Stimulated activated CD8-positive, alpha-beta memory T cell treated with anti-CD3 and anti-CD28 coated beads, Interleukin-4, amount 100 ng/mL, for 24 hours (primary cell): ENCODE measurements at places on chromosomes 13 and 19.

DNA sequence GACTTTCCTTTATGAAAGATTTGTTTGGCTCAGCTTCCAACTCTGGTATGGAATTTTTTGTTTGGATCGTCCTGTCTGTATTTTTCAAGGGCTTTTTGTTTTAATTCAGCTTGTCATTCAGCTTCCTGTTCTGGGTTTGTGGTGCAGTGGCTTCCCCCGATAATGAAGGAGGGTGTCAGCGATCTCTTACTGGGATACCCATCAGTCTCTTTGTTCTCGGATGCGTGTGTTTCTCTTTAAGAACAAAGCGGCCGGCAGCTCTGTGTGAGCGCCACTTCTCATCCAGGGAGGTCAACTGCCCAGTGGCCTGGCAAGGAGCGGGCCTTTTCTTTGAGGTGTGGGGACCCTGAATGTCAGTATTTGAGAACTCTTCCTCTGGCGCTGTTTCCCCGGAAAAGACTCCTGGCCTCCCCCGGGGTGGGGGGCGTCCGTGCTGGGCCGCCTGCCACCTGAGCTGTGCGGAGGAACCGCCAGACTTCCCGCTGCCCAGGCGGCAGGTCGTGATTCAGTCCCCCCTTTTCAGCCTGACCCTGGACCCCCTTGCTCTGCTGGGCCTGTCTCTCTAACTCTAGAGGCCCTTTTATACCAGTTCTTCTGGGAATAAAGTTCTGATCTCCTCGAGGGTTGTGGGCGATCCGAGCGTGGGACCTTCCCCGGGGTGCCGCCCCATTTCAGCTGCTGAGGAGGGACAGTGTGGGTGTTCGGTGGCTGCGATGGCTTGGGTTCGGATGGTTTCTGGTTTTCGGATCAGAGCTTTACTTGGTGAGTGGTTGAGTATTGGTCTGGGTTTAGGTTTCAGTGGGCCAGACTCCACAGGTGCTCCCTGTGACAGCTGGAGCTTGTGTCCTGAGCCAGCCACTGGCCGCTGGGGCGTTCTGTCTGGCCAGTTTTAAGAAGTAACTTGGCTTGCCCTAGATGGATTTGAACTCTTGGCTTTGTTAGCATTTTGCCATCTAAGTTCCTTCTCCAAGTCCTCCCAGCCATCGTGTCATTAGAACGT lies 3.4 kb downstream of the SF3A2 start:
- no peak for DNase-seq

GRCh38 chr13:74221752-74222151 lies 87.5 kb upstream of the KLF12 start:
- DNase-seq: no peak

GRCh38 chr19:49338691-49339300 lies 3.6 kb downstream of the CD37 start:
- no peak for DNase-seq

DNA sequence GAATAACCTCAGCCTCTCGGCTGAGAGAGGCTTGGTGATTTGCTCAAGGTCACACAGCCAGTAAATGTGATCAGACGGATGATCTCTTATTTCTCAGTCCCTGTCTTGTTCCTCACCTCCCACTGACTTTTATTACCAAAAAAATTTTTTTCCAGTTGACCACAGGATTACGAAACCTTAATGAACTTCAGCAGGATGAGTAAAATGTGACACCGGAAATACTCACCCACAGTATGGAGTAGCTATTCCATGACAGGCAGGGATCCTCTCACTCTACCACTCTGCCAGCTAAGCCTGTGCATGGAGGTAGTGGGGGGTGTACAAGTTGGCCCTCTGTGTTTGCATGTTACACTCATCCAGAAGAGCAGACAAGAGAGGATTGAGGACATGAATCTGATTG lies 916.4 kb downstream of the UQCRFS1 start:
- no peak for DNase-seq

- no peak for DNase-seq
Measured at GRCh38 chr13:30559274-30559673, 58.4 kb upstream of the USPL1 start.

- no peak for DNase-seq
Measured at GRCh38 chr19:16385296-16385695, 60.7 kb downstream of the KLF2 start.

DNA sequence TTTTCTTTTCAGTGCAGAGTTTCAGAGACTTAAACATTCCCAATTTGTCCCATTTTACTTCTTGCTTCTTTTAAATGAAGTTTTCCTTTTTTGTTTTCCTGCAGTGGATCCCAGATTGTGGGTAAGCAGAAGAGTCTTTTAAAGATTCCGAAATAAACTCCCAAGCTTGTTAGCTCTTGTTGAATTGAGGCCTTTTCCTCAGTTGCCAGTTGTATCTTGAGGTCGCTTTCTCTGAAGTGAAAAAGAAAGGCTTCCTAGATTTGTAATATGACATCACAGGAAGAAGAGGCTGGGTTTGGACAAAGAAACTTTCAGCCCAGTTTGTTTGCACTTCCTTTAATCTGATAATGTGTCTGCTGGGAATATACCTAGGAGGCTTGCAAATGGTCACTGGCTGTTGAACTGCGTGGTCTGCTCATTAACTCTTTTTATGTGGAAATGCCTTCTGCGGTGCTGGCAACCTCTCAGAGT lies at the start of gene LPAR6:
LPAR6 (minus strand) TSS at position 233 of the 471 bp plus-strand sequence. CDS start 690 bp downstream, outside the sequence.
- DNase-seq: no peak

GRCh38 chr13:37181620-37182019 lies 76.2 kb upstream of the CSNK1A1L start:
- DNase-seq: no peak

DNA sequence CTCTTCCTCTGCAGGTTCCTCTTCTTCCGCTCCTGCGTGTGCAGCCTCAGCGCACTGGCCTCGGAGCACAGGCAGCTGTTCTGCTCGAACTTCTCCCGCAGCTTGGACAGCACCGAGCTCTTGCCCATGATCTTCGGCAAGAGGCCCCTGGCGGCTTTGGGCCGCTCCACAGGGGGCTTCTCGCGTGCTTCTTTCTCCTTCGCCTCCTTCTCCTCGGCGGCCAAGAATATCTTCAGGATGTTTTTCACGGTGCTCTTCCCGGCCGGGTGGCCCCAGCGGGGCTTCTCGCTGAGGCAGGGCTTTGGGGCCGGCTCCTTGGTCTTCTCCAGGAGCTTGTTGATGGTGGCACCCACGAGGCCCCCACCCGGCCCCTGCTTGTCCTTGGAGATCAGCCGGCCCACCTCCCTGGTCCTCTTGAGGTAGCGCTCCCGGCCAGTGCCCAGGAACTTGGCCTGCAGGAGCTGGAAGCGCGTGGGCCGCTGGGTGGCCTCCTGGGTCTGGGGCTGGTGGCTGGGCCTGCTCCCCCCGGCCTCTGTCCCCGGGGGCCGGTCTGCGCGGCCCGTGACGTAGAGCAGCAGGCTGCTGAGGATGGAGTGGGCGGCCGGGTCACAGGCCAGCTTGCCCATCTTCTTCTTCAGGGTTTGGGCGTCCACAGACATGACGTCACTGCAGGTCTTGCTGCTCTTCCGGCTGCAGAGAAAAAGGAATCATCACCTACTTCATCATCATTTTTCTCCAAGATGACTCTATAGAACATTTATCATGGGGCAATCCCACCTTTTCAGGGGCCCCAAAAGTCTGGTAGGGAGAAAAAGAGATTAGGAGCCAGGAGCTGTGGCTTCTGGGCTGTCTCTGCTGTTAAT lies 43.8 kb upstream of the GRTP1 start:
- no peak for DNase-seq

DNA sequence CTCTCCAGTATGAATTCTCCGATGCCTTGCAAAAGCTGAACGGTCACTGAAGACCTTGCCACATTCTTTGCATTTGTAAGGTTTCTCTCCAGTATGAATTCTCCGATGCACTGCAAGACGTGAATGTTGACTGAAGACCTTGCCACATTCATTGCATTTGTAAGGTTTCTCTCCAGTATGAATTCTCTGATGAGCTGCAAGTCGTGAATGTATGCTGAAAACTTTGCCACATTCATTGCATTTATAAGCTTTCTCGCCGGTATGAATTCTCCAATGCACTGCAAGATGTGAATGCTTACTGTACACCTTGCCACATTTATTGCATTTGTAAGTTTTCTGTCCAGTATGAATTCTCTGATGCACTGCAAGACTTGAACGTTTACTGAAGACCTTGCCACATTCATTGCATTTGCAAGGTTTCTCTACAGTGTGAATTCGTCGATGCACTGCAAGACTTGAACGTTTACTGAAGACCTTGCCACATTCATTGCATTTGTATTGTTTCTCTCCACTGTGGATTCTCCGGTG lies 20.0 kb upstream of the ZNF841 start:
- no peak for DNase-seq

DNA sequence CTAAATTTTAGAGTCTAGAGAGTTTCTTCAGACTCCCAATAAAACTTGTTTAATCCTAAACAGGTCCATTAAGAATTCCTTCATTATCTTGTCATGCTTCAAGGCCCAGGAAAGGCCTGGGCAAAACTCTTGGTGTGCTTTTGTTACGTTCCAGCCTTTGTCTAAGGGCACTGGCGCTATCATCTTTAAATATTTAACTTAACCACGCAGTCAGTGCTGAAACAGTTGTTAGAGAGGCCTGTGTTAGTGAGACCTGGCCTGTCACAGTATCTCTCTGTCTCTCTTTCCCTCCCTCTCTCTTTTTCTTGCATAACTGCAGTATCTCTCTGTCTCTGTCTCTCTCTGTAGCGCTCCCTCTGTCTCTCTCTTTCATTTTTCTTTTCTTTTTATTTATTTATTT lies 8.2 kb upstream of the OR1M1 start:
- DNase-seq: no peak

DNA sequence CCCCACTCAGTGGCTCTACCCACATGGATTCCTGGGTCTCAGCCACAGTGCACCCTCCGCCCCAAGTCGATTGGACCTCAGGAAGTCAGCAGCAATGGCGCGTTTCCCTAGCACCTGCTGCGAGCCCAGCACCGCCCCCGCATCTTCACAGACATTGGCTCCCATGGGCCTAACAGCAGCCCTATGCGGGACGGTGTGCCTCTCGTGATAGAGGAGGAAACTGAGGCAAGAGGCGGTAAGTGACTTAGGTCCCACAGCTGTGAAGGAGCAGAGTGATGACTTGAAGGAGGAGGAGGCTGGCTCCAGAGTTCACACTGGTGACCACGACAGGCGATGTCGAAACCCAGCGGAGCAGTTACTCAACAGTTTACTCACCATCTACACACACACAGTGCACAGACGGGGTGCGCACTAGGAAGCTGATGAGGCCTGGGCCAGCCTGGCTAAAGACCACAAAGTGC lies 104.5 kb upstream of the SOX1 start:
- no peak for DNase-seq

GRCh38 chr19:9986787-9987281 lies 23.5 kb downstream of the COL5A3 start:
- no peak for DNase-seq

DNA sequence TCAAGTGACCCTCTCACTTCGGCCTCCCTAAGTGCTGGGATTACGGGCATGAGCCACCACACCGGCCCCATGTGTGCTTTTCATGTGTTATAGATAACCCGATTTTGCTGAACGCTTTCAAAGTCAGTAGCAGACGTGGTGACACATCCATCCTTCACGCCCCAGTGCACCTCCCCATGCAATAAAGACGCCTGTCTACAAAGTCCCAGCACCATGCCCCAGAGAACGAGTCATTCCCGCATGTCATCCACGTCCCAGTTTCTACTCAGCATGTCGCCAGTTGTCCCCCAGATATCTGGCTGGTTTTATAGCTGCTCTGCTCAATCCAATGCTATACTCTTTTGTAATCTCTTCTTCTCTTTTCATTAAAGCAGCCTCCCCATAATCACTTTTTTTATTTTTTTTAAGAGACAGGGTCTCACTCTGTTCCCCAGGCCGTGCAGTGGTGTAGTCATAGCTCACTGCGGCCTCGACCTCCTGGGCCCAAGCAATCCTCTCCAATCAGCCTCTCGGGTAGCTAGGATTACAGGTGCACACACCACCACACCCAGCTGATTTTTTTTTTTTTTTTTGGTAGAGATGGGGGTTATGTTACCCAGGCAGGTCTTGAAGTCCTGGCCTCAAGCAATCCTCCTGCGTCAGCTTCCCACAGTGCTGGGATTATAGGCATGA lies 42.5 kb downstream of the DNM2 start:
- no peak for DNase-seq

DNA sequence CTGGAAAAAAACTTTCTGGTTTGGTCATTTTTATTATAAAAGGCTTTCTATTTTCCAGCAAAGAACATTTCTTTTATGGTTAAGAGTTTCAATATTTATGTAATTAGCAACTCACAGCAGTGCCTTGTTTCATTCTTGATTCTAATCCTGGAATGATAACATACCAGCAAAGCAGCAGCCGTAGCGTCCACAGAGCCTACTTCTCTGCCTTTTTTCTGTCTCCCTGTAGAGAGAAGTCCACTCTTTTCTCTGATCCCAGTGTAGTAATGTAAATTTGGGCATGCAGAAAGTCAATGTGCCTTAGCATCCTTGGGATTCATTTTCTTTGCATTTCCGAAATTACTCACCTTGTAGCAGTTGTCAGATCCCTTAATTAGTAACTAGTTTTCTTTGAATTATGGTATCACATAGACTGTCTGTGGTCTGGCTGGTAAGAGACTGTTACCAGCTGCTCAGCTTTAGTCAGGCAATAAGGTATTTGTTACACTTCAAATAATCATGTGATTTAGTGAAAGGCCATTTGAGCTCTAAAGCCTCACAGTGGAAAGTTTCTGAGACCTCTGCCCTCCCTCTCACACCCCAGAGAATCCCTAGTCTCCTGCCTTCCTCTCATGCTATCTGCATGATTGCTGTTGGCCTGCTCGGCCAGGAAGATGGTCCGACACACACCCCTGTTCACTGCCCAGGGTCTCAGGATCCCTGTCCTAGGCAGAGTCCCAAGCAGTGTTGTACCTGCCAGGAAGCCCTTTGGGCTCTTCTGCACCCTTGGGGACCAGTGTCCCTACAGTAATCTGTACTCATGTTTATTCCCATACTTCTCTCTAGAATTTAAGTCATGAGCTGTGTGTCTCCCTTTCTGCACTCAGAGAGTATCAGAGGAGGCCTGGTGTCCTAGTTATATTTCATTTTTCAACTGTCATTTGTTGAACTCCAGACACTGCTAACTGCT lies 86.3 kb downstream of the LRCH1 start:
- no peak for DNase-seq

GRCh38 chr13:21701460-21701859 lies 30.6 kb downstream of the FGF9 start:
- no peak for DNase-seq

DNA sequence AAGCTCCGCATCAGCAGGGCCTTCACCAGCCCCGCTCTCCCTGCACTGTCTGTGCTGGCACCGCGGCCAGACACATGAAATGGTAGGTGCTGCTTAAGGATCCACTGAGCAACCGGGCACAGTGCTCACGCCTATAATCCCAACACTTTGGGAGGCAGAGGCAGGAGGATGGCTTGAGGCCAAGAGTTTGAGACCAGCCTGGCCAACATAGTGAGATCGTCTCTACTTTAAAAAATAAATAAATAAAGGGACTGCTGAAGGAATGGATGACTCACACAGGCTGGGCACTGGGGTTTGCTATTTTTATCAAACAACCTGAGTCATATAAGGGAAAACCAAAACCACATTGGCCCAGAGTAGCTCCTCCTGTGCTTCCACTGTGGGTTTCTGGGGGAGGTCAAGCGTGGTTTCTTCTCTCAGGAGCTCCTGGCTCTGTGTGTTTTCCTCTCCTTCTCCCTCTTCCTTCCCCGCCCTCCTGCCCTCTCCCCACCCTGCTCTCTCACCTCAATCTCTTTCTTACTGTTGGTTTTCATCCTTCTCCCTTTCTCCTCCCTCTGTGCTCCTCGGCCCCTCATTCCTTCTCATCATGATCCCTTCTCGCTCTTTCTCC lies 21.3 kb downstream of the VRK3 start:
- DNase-seq: no peak

GRCh38 chr19:46917002-46917401 lies 56.2 kb downstream of the ARHGAP35 start:
- no peak for DNase-seq

- DNase-seq: no peak
Measured at GRCh38 chr19:45591004-45591637, 6.5 kb upstream of the OPA3 start.
